ENCODE measurements at places on chromosomes 6 and 20. TPM values are rescaled to one million over a fixed set of nuclear protein-coding genes. Genes with fewer than 3 reads are reported as not detected.

DNA sequence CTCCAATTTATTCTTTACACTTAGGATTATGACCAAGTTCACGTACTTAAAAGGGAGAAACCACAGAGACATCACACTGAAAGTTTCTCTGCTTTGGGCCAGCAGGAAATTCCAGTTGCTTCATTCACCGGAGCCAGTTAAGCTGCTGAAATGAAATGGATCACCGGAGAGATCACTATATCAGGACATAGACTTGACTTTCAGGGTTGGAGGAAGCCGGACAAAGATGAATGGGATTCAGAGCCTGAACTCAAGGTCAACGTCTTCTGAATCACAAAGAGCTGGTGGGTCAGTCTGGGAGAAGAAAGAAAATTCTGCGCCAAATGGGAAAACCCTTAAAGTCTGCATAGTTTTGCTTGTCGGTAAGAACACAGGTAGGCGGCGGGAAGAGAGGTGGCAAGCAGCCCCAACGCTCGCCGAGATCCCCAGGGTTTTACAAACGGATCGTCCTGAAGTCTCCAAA is 81.9 kb upstream of the CCDC28A start:
- DNase-seq = no peak

- DNase-seq = no peak
Measured at GRCh38 chr20:49268600-49269365, 9.1 kb downstream of the ZNFX1 start.

DNA sequence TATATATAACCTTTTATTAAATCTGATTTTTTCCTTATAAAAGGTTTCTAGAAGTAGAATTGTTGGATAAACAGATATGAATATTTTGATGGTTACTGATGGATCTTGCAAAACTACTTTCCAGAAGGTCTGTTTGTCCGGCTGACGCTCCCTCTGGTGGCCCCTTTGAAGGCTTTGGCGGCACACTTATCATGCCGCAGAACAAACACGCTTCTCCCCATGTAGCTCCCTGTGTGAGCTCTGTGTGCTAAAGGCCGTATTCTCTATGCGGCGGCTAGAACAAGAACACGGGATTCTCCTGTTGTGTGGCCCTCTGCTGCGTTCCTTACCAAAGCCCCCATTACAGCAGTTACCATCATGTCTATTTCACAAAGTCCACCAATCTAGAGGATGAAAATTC is 30.0 kb downstream of the PPP1R3G start:
- no peak for DNase-seq

GRCh38 chr6:113495521-113495920 is 361.6 kb upstream of the MARCKS start:
- DNase-seq = no peak

GRCh38 chr6:13080462-13081188 is 247.7 kb downstream of the TBC1D7 start:
- DNase-seq = no peak

The SLPI gene
- 114 TPM for total RNA-seq

GRCh38 chr20:54174457-54175175 is 830 bp upstream of the CYP24A1 start:
- no peak for DNase-seq

DNA sequence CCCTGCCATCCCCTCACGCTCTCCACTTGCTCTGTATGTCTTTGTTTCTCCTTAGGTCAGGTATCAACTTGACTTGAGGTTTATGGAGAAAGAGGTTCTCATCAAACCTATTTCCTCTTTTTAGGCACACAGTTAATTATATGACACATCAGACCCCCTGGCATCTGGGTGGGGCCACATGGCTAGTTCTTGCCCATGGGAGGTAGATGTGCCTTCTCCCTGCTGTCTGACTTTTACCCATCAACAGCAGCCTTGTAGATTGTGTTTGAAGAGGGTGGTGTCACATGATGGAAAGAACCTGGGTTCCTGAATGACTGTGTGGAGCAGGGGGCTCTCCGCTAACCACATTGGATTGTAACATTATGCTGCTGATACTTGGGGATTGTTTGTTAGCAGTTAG is 7.2 kb upstream of the UQCC2 start:
- DNase-seq = no peak
